ENCODE measurements at places on chromosomes 11 and 22. TPM values are rescaled to one million over a fixed set of nuclear protein-coding genes. Genes with fewer than 3 reads are reported as not detected.

Gene TYR
- not detected for total RNA-seq

- peak overlapping the region; percentile 73 for H3K4me3 ChIP-seq
- DNase-seq = no peak
- H3K27me3 ChIP-seq = no peaks in the 10 kb centered on the region
- H3K36me3 ChIP-seq = no peaks in the 10 kb centered on the region
These were observed 1.0 kb downstream of the REXO2 start for GRCh38 chr11:114440121-114440860.

Gene SYNGR1
- total RNA-seq = 31.3 TPM

Gene LRFN4
- total RNA-seq = 3.4 TPM

GRCh38 chr11:26827567-26828081 lies 105.8 kb upstream of the SLC5A12 start:
- no peaks in the 10 kb centered on the region for H3K27me3 ChIP-seq
- no peak overlapping the region for H3K27ac ChIP-seq
- no peak overlapping the region for H3K4me3 ChIP-seq
- H3K36me3 ChIP-seq = no peaks in the 10 kb centered on the region
- H3K4me1 ChIP-seq = no peaks in the 10 kb centered on the region
- no peak for DNase-seq

Gene CENPM
- 6.1 TPM for total RNA-seq

DNA sequence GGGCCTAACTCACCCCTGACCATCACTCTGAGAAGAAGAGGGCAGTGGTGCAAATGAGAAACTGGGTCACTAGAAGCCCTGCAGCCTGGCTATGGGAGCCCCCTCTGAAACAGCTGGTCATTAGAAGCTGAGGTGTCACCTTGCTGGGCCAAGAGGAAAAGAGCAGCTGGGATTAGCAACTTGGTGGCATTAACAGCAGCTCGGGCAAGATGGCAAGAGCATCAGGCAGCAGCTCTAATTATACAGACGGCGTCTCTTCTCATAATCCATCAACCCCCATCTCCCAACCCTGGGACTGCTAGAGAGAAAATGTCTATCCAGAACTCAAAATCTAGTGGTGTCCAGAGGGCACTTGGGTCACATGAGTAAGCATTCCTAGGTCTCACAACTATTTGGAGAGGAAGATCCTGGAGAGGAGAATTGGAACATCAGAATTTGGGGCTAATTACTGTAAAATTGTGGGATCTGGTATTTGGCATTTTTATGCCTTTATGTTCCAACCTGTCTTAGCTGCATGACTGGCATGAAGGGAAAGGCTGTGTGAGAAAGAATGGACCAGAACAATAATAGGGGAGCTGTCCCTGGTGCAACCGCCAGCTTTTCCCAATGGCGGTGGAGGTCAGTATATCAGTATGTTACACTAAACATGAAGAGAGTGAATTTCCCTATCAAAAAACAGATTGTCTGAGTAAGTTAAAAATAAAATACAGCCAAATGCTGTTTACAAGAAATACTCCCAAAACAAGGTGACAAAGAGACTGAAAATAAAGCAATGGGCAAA lies 7.6 kb upstream of the LMO1 start:
- H3K4me1 ChIP-seq = peaks cover 7% of the 10 kb centered on the region
- no peak overlapping the region for H3K4me3 ChIP-seq
- DNase-seq = no peak
- no peak overlapping the region for H3K27ac ChIP-seq
- no peaks in the 10 kb centered on the region for H3K36me3 ChIP-seq

GRCh38 chr11:33734441-33735270 lies 1.6 kb downstream of the CD59 start:
- H3K4me1 ChIP-seq = peaks cover 21% of the 10 kb centered on the region
- H3K27ac ChIP-seq = no peak overlapping the region
- peak overlapping the region; percentile 58 for H3K4me3 ChIP-seq
- no peaks in the 10 kb centered on the region for H3K27me3 ChIP-seq

Gene CCDC116
- not detected for total RNA-seq

DNA sequence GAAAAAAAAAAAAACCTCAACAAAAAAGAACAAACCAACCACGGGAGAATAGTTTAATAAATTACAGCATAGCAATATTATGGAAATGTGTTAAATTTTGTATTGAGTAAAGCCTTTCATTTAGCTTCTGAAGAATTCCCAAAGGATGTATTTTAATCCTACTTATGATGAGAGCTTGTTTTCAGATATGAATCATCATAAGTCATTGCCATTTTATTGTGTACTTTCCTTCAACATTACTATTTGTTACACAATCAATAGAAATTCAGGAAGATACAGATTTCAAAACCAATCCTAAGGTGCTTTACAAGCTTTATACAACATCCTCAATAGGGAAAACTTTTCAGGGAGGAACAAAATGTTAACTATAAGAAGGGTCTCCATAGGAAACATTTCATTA lies 200.6 kb upstream of the CTSC start:
- H3K27ac ChIP-seq = no peak overlapping the region
- H3K36me3 ChIP-seq = no peaks in the 10 kb centered on the region
- no peaks in the 10 kb centered on the region for H3K4me1 ChIP-seq
- no peak for DNase-seq

DNA sequence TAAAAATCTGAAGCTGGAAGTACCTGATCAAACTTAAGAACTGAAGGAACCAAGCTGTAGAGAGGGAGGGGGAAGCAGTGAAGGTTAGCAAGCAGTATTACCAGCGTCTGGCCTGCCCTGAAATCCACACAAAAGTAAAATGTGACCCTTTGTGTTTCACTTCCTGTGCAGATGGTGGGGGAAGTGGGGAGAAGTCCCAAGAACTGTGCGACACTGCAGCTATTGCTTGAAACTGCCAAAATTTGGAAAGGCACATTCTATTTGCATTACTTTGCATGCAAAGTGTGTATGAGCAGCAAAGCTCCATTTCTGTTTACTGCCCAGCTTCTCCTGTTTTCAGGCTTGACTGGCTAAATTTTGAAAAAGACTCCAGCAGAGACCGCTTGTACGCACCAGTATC lies 72.1 kb upstream of the BMAL1 start:
- H3K4me3 ChIP-seq = no peak overlapping the region
- no peaks in the 10 kb centered on the region for H3K27me3 ChIP-seq
- H3K36me3 ChIP-seq = no peaks in the 10 kb centered on the region
- no peak for DNase-seq
- peaks cover 9% of the 10 kb centered on the region for H3K4me1 ChIP-seq

- peaks cover 38% of the 10 kb centered on the region for H3K36me3 ChIP-seq
- no peaks in the 10 kb centered on the region for H3K27me3 ChIP-seq
- DNase-seq = no peak
- H3K27ac ChIP-seq = no peak overlapping the region
These were observed 30.1 kb upstream of the CARS1 start for GRCh38 chr11:3087373-3087772.

Gene TBX1
- total RNA-seq = 3.2 TPM

DNA sequence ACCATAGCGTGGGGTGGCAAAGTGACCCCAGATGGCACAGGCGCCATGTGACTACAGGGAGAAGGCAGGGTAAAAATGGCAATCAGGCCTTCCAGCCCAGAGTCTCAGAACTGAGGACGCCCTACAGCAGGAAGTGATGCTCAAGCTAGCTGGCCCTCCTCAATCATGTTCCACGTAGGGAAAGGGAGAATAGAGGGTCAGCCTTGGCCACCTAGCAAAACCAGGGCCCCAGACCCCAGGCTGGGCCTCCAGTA lies 978 bp upstream of the ANKRD13D start:
- peak overlapping the region; percentile 3 for H3K4me3 ChIP-seq
- H3K4me1 ChIP-seq = peaks cover 83% of the 10 kb centered on the region
- H3K36me3 ChIP-seq = peaks cover 62% of the 10 kb centered on the region
- H3K27ac ChIP-seq = peak overlapping the region; percentile 97
- DNase-seq = no peak
- no peaks in the 10 kb centered on the region for H3K27me3 ChIP-seq

Gene SLC22A25
- not detected for total RNA-seq

Gene OVOL1
- 0.12 TPM for total RNA-seq

Gene FOLR1
- not detected for total RNA-seq

- no peaks in the 10 kb centered on the region for H3K36me3 ChIP-seq
- H3K27ac ChIP-seq = no peak overlapping the region
- H3K27me3 ChIP-seq = no peaks in the 10 kb centered on the region
- H3K4me1 ChIP-seq = peaks cover 4% of the 10 kb centered on the region
These were observed 237.6 kb downstream of the ETS1 start for GRCh38 chr11:128349650-128350299.

DNA sequence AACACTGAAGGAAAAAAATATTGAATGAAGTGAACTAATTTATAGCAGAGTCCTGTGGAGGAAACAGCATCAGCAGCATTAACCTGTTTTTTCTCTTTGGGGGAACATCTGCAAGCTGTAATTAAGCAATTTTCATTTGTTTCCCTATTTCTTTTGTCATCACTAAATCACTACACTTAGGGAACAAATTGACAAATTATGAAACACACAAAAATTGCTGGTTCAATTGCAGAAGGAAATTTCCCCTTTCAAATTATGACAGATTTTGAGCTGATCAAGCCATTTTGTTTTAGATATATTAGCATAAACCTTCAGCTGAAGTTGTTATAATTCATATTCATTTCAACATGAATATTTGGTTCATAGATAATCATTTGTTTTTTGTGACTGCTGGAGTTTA lies 22.2 kb upstream of the RAG2 start:
- H3K27me3 ChIP-seq = no peaks in the 10 kb centered on the region
- H3K4me3 ChIP-seq = no peak overlapping the region
- no peak for DNase-seq
- no peaks in the 10 kb centered on the region for H3K4me1 ChIP-seq

DNA sequence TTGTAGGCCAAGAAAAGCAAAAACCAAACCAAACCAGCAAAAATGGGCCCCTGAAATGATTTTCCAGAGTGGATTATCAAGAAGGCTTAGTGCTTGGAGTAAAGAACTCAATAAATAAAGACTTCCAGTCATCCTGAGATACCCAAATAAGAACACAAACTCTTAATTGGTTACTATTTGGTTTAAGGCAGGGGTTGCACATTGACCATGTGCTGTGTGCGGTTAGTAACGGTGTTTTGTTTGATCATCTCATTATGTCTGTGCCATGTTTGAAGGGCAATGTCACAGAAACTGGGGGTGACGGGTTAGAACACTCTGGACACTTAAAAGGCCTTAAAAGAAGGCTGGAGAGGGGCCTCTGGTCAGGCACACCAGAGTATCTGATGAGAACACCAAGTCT lies 9.7 kb upstream of the MICAL3 start:
- H3K4me1 ChIP-seq = no peaks in the 10 kb centered on the region
- no peaks in the 10 kb centered on the region for H3K27me3 ChIP-seq
- H3K4me3 ChIP-seq = no peak overlapping the region
- no peaks in the 10 kb centered on the region for H3K36me3 ChIP-seq
- H3K27ac ChIP-seq = no peak overlapping the region
- no peak for DNase-seq

DNA sequence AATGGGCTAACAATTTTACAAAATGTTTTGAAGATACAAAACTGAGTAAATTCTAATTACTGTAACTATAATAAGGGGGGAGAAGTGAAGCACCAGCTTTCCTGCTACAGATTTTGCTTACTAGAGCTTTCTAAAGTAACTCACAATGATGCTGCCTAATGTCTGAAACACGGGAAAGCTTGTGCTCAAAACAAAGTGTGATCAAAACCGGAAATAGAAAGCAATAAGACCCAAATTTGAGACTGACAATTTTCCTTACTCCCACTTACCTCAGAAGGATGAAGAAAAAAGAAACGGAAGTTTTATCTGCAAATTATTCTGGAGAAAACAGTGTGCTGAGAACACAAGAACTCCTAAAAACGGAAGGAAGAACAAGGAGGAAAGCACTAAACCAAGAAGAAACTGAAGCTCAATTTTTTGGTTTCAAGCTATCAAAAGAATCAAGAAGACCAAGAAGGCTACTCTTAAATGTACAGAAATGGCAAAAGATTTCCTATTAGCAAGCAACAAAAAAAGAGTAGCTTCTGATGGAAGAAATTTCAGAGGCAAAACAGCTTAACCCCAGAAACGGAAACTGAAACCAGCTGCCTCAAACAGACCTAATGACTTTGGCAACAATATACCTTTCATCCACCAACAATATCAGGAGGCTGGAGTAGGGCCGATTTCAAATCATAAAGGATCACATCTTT lies 33.4 kb downstream of the AMBRA1 start:
- H3K36me3 ChIP-seq = no peaks in the 10 kb centered on the region
- peaks cover 5% of the 10 kb centered on the region for H3K4me1 ChIP-seq
- peak; percentile 68 for DNase-seq
- no peaks in the 10 kb centered on the region for H3K27me3 ChIP-seq
- H3K4me3 ChIP-seq = peak overlapping the region; percentile 40

Gene RHOD
- total RNA-seq = not detected

- no peaks in the 10 kb centered on the region for H3K27me3 ChIP-seq
- no peak overlapping the region for H3K4me3 ChIP-seq
- no peak for DNase-seq
- peak overlapping the region; percentile 30 for H3K27ac ChIP-seq
- H3K4me1 ChIP-seq = peaks cover 59% of the 10 kb centered on the region
These were observed 18.3 kb downstream of the SMCO4 start for GRCh38 chr11:93524858-93525257.

GRCh38 chr11:3710485-3711259 lies 39.5 kb upstream of the CHRNA10 start:
- H3K4me3 ChIP-seq = no peak overlapping the region
- no peaks in the 10 kb centered on the region for H3K27me3 ChIP-seq
- peaks cover 61% of the 10 kb centered on the region for H3K36me3 ChIP-seq
- no peaks in the 10 kb centered on the region for H3K4me1 ChIP-seq
- no peak overlapping the region for H3K27ac ChIP-seq

DNA sequence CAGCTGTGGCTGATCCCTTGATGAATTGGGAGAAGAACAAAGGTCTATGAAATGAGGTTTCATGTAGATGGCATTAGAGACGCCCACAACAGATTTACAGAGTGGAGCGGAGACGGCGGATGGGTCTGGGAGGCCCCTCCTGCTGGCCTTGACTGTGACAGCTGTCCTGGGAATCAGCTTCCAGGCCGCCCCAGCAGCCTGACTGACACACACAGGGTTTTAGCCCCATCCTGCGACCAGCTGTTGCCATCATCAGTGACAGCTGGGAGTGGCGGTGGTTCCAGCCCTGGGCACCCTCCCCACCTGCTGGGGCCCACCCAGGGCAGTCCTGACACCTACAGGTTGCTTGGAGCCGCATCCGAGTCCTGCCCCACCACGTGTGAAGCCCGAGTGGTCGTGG lies 64.0 kb upstream of the PPP6R3 start:
- H3K36me3 ChIP-seq = no peaks in the 10 kb centered on the region
- peaks cover 4% of the 10 kb centered on the region for H3K4me1 ChIP-seq
- DNase-seq = no peak
- H3K4me3 ChIP-seq = no peak overlapping the region

- H3K4me3 ChIP-seq = no peak overlapping the region
- no peak overlapping the region for H3K27ac ChIP-seq
- no peaks in the 10 kb centered on the region for H3K27me3 ChIP-seq
- no peaks in the 10 kb centered on the region for H3K36me3 ChIP-seq
- peaks cover 3% of the 10 kb centered on the region for H3K4me1 ChIP-seq
These were observed 24.3 kb downstream of the SCN4B start for GRCh38 chr11:118128310-118128709.

DNA sequence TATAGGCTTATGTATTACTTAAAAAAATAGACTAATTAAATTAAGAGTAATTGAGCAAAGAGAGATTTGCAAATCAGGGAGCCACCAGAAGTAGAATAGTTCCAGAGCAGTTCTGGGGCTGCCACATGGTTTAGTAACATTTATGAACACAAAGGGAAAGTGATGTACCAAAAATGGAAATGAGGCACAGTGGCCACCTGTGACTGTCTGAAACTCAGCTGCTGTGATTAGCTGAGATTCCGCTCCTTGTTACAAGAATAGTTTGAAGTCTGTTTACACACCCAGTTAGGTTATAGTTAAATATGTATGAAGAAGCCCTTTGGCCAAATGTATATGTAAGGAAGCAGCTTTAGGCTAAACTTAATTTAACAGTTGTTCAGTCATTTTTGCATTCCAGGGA lies 901.5 kb upstream of the CHORDC1 start:
- no peaks in the 10 kb centered on the region for H3K27me3 ChIP-seq
- no peaks in the 10 kb centered on the region for H3K4me1 ChIP-seq
- no peak overlapping the region for H3K27ac ChIP-seq
- no peak for DNase-seq
- H3K4me3 ChIP-seq = no peak overlapping the region
